ENCODE measurements at places on chromosomes 5 and 9.

- no peak for DNase-seq
These were observed 409.2 kb downstream of the NFIB start for GRCh38 chr9:13904746-13905145.

- DNase-seq: no peak
These were observed 6.3 kb upstream of the TNFSF15 start for GRCh38 chr9:114811966-114812636.

DNA sequence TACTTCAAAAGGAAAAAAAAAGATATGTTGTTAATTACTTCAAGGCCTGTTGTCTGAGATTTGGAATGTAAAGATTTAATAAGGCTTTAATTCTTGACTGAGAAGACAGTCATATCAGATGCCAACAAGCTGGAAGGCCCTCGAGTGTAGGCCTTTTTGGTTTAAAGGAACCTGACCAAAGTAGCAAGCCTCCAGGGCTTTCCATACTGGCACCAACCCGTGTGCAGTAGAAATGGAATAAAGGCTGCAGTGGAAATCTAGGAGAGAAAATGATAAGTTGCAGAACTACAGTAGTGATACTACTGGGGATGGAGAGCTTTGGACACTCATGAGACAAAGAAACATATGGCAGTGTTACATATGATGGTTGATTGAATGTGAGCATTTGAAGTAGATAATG, 358.0 kb downstream of the TAF11L14 start:
- DNase-seq: no peak

DNA sequence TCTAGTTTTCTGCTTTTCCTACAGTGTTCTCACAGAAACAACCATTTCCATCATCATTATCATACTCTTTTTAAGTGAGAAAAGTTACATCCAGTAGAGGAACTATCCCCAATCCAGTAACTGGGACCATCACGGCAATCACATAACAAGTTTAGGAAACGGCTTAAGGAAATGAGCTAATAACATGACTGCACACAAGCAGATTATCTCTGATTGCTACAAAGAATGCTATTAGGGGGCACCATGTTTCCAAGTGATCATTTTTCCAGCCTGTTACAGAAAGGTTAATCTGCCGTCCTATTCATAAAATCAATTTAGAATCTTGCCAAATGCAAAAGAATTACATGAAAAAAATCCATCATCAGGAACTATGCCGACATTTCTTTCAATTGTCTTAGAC, 94.6 kb downstream of the EFNA5 start:
- no peak for DNase-seq

- no peak for DNase-seq
These were observed 199.7 kb downstream of the BNC2 start for GRCh38 chr9:16670791-16671190.

DNA sequence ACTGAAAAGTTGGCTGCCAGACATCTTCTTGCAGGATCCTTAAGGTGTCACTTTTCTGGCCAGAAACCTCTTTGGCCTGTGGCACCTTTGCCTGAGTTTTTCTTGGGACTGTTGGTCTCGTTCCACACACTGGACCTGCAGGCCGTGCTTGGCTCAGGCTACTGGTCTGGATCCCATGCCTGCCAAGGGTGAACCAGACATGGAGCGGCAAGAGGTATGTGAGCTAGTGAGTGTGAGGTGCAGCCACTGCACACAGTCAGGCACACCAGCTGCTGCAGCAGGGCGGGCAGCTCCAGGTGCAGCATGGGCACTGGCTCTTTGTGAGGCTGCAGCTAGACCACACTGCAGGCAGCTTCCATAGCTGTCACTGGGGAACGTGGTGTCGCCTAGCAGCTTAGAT, 47.9 kb downstream of the NDUFAF2 start:
- DNase-seq: no peak

- DNase-seq: no peak
These were observed 39.3 kb upstream of the CDC42SE2 start for GRCh38 chr5:131224387-131225201.
